ENCODE measurements at places on chromosomes 3 and 15.

DNA sequence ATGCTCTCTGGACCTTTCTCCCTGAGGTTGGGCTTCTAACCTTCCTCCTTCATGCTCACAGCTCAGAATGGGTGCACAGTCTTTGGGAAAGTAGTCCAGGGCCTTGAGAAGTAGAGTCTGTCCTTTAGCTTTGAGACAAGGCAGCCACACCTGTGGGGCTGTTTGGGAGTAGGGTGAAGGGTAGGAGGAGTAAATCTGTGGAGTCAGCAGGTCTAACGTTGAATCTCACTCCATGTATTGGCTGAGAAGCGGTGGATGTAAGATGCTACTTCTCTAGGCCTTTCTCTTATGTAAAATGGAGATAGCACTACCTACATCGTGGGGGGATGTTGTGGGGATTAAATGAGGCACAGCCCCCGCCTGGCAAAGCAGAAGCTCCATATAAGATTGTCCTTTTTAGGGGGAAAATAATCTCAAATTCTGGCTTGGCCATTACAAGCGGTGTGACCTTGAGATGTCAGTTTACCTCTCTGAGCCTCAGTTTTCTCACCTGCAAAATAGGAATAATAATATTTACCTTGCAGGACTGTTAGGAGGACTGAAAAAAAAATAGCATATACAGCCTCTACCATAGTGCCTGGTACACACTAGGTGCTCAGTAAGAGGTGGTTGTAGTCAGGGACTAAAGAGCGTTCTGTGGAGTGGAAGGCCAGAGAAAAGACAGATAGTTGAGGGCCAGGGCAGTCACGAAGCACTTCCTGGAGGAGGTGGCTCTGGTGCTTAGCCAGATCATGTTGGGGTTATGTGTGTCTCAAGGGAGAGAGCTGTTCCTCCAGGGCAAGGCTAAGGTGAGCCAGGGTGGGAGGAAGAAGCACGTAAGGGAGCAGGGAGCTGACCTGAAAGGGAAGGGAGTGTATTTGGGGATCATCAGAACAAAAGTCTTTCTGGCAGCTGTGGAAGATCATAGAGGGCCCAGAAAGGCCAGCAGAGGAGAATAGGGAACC, 82.8 kb upstream of the MRPS22 start:
- no peak for DNase-seq

DNA sequence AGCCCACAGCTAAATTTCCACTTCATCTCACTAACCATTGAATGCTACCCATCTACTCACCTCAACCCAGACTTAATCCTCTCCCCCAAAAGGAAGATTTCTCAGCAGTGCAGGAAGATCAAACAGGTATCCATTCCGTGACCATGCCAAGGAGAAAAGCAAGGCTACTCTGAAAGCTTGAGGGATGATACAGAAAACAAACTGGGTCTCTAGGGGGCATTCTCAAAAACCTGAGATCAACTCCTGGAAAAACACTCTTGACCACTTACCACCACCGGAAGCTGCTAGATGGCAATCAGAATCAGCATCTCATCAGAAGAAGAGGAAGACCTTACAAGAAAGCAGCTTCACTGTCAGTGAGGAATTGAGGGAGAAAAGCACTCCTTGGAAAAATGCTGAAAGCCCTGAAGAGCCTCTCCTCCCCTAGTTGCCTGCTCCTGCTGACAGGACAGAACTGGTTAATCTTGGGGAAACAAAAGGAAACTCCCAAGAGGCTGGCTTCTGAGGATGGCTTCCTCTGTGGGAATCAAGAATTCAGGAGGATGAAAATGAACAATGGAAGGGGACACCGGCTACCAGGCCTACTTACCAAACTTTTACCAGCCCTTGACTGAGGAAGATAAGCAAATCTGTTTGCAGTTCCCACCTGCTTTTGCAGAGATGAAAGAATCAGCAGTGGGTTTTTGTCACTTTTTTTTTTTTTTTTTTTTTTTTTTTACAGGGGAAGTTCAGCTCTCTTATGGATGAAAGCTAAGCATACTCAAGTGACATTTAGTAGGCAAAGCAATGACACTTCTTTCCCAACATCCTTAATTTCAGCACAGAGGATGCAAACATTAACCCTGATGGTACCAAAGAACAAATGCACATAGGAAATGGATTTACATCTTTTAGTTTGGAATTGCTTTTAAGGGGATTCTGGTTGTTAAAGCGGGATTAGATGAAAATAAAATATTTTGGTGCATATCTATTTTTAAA, at the start of gene ATP8B4:
Gene ATP8B4, minus strand, starts transcription at position 171 of the 978 bp plus-strand sequence. CDS start 12,267 bp downstream, outside the sequence.
- DNase-seq = no peak

DNA sequence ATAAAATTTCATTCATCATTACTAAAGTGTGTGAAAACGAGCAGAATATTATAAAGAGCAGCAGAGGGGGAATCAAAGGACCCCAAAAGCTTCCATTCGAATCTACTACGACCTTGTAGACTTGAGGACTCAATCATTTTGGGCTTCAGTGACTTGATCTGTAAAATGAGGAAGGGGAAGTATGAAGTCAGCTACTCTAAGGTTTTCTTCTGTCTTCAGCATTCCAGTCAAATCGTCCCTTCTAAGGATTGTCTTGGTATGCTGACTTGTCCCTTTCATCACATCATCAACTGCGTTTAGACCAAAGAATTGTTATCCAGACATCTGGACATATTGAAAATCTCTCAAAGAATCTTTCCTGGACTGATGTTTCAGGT, 44.8 kb downstream of the PLD1 start:
- no peak for DNase-seq

DNA sequence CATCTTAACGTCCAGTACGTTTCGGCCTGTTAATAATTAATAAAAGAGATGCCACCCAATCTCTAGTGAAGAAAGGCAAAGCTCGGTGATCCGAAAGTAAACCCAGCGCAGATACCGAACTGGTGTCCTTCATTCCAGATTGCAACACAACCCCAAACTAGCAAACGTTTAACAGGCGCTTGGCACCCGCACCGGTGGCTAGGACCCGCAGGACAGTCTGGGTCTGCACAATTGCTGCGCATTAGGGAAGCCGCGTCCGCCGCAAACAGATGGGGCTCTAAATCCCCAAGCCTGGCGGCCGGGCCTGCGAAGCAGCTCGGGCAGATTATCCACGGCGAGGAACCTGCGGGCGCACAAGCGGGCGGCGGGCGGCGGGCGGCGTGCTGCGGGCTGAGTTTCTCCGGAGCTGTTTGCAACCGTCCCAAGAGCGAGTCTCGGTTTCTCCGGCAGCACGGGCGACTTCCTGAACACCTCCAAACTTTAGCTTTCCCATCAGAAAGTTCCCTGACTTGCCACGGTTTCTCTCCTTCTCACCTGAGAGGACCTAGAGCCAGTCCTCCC, 112.1 kb upstream of the ICE2 start:
- DNase-seq = peak; percentile 70

DNA sequence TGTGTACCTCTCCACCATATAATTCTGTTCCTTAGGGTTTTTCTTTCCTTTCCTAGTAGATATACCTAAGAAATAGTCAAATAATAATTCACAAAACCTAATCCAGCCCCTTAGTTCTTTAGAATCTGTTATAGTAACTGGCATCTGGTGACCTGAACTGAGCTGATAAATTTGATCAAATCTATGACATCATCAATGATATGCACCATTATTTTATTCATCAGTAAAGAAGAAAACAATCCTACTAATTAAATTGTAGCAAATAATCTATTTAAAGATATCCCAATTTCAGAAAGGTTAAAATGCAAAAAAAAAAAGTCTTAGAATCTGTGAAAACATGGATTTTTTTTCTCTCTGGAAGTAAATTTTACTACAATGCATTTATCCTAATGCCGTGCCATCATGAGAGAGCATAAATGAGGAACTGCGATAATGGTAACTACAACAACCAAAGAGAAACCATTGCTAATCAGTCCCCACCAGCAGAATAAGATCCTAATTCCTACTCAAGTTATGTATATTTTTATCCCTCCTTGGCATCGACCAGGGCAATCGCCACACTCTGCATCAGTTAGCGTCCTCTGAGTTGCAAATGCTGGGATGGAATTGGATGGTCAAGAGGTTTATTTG, 6.6 kb upstream of the MNS1 start:
- DNase-seq = no peak

GRCh38 chr15:40092256-40092978, 16.3 kb downstream of the BMF start:
- no peak for DNase-seq

All from activated CD4-positive, alpha-beta memory T cell treated with anti-CD3 and anti-CD28 coated beads for 36 hours (primary cell).